ENCODE measurements at places on chromosomes 5 and 9. TPM values are rescaled to one million over a fixed set of nuclear protein-coding genes. Genes with fewer than 3 reads are reported as not detected.

Gene NPR2
- total RNA-seq = 15.9 TPM

- DNase-seq = no peak
Observed at GRCh38 chr5:140550147-140551079, 3.0 kb downstream of the EIF4EBP3 start.

Gene ATP10B
- not detected for total RNA-seq

- DNase-seq = no peak
Observed at GRCh38 chr5:110258460-110259216, 467.8 kb downstream of the TMEM232 start.

Gene STOM
- total RNA-seq = 81.2 TPM

DNA sequence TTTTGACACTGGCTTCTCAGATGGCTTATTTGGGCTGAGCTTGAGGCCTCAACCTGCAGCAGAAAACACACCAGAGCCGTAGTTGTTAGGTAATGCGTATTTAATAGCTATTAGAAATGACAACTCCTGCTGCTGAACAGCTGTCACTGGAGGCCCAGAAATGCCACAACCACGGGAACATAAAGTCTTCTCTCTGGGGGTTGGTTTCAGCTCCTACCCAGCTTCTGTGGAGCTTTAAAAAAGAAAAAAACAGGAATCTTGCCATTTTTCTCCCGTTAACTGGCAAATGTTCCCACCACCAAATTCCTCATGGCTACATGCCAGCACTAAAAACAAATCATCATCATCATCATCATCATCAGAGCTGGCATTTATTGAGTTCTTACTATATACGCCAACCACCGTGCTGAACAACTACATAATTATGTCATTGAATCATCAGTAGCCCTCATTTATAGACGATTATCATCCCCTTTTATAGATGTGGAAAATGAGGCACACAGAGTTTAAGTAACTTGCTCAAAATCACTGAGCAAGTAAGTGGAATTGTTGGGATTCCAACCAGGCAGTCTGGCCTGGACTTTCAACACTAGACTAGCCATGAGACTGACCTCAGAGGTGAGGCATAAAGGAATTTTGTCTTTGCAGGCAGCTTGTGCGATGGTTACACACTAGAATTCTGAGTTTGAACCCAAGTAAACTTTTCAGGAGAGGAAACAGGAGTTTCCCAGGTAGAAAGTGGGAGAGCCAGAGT, 185.3 kb upstream of the WWC1 start:
- no peak for DNase-seq

GRCh38 chr5:79488775-79489174, 25.2 kb downstream of the HOMER1 start:
- DNase-seq = no peak

- no peak for DNase-seq
Observed at GRCh38 chr9:80085668-80086067, 513.9 kb downstream of the TLE4 start.

Gene GDF9
- total RNA-seq = 1.1 TPM

Gene WDR41
- 11.0 TPM for total RNA-seq

- no peak for DNase-seq
Observed at GRCh38 chr5:149641000-149641576, 59.8 kb downstream of the ARHGEF37 start.

Gene PDGFRB
- total RNA-seq = not detected

DNA sequence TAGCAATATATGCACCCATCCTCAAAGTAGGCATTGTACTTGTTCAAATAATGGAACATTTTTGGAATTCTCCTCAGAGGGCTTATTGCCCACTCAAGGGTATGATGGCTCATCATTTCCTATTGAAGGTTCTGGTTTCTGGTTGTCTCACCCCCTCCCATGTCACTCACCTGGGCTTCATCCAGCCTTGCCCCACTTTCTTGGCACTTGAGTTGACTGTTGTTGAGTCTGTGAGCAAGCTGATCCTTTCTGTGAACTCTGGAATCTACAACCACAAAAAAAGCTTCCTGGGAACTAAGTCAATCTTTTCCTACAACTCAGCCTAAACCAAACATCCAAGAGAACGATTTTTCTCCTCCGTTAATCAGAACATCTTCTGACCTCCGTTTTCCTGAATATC, 73.9 kb upstream of the ANKH start:
- DNase-seq = no peak

DNA sequence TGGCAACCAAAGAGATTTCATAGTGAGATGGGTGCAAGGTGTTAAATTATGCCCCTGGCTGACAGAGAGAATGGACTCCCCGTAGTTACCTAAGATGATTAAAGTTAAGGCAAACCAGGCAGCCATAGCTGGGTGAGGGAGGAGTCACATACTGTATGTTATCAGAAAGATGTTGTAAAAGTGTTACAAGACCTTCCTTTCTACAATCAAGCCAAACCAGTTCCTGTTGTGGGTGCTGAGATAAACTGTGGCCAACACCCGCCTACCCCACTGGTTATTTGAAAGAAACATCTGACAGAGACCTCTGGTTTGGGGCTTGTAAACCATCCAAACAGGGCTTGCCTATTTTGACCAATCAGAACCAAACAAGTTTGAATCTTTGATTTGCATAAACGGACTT, 684.7 kb upstream of the NUDT12 start:
- DNase-seq = no peak

DNA sequence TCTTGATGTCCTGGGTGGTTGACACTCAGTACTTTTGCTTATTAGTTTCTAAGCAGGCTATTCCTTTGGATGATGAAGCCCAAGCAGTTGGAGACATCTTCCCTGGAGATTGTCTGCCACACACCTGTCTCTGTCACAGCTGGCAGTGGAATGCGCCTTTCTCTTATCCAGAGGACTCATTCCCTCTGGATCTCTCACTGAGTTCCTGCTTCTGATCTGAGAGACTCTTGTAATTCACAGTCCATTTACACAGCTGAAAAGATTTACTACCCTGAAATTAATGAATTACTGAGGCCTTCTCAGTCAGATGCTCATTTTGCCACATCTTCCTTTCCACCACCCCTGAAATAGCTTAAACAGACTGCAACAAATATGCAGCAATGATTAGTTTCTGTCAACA, 15.9 kb downstream of the TAL2 start:
- no peak for DNase-seq

DNA sequence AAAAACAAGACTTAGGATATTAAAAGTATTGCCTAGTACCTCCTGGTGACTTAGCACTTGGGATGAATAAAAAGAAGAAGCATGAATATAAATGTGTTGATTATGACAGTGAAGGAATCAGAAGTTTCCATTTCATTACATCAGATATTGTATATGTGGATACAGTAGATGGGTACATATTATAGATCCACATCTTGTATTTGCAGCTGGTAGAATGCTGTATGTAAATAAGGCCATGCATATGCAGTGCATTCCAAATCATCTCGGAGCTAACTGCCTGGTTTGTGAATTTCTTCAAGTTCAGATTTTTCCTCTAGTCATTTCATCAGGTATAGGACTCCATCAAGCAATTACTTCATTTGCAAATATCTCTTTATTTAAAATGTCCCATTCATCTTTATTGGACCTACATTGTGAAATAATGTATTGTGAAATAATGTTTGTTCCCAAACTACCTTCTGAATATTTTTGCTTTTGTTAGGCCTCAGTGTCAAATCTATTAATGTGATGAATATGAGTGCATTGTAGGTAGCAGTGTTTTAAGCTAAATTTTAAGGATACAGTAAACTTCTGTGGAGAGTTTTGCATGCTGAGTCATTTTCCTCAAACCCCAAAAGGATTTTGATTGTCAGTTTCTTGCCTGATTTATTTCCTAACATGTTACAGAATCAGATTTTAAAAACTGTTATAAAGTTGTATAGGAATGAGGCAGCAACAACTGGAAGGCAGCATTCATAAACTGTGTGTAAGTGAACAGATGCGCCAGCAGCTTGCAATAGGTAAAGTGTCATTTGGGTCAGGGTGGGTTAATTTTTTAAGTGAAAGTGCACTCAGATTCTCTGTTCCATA, 370.8 kb upstream of the RIOK2 start:
- DNase-seq = no peak

DNA sequence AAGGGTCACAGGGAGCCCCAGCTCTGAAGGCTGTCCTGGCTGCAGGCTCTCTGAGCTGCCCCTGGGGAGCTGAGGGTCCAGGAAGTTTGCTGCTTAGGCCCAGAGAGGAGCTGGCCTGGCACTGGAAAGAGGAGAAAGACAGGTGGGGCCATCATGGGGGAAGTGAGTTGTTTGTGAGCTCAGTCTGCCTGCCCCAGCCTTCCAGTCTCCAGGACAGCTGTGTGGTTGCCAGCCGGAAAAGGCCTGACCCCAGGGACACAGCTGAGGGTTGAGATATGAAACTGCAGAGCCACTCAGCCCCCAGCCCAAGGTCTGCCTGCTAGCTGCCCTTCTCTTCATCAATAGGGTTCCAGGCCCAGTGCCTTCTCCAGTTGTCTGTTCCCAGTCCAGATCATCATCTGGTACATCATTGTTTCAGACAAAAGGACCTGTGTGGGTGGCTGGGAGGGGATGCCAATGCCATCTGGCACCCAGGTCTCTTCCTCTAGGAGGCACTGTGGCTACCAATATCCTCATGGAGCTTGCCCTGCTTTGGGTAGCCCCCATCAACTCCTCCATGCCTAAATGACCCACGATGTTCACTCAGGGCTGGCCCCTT, 4.3 kb upstream of the DDX41 start:
- no peak for DNase-seq

Gene SLC1A3
- total RNA-seq = 1.3 TPM

Gene DPYSL3
- total RNA-seq = 0.25 TPM

GRCh38 chr9:127773272-127773671, 5.2 kb downstream of the SH2D3C start:
- no peak for DNase-seq

GRCh38 chr9:88312517-88313103, 75.6 kb upstream of the SPIN1 start:
- DNase-seq = no peak

DNA sequence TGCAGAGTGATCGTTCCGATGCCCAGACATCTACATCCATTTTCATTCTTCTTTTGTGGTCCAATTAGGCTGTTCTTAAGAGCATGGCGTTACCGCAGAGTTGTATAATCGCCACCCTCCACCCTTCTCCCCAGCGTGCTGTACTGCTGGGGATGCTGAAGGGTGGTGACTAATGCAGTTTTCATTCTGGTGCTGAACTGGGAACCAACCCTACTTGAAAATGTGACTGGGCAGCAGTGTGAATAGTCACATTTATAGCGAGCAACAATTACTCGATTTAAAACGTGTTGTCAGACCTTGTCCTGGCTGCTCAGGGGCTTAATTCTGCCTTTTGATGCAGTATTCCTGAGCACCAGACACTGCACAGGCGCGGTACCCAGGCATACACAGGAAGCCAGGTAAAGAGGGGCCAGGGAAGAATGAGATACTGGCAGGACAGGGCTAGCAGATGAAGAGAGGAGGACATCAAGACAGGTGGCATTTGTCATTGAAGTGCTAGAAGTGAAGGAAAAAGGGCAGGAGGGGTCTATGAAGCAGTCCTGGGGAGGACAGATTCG, 719 bp upstream of the ISCA1 start:
- no peak for DNase-seq

Gene IFNK
- not detected for total RNA-seq

DNA sequence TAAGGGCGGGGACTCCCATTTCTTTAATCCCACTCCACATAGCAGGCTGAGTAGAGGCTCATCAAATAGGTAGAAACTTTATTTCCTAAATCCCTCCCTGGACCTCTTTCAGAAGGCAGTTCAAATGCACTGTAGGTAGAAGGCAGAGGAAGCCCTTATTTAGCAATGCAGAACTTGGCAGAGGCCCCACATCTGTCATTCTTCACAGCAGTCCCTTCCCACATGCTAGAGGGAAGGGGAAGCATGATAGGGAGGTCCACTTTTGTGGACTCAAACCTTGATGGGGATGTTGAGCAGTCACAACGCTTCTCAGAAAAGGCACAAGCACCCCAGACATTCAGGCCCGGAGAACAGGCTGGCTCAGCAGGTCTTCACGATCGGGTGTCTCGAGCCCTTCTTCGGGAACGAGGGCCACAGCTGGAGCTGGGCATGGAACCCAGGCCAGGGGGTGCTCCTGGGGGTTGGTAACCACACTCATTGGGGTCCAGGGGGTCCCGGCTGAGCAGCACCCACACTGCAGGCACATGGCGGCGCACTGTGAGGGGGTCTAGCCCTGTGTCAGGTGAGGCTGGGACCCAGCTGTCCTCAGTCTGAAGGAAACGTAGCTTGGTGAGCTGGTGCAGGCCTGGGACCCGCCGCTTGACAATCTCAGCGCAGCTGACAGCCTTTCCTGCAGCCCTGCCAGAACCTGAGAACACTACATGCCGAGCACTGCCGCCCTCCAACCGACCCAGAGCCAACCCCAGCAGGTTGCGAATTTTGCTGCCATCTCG, 1.3 kb downstream of the RPP25L start:
- no peak for DNase-seq

- DNase-seq = no peak
Observed at GRCh38 chr5:115766608-115767007, 49.9 kb downstream of the CDO1 start.

Gene ABLIM3
- not detected for total RNA-seq

Gene SERF1B
- 54.3 TPM for total RNA-seq

DNA sequence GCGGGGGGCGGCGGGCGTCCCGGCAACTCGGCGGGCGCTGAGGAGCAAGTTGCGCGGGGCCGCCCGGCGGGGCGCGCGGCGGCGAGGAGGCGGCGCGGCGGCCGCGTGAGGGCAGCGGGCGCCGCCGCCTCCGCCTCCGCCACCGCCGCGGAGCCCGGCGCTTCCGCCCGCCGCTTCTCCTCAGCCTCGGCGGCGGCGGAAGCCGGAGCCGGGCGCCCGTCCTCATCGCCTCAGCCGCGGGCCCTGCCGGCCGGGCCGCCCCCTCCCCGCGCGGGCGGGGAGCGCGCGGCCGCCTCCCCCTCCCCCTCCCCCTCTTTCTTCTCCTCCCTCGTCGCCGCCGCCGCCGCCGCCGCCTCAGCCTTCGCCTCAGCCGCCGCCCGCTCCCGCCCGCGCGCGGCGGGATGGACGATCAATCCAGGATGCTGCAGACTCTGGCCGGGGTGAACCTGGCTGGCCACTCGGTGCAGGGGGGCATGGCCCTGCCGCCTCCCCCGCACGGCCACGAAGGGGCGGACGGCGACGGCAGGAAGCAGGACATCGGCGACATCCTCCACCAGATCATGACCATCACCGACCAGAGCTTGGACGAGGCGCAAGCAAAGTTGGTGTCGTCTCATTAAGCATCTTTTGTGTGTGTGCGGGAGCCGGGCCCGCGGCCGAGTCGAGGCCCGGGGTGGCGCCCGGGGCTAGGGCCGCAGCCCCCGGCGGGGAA, at the start of gene PBX3:
PBX3 (plus strand) TSS at position 321 of the 712 bp plus-strand sequence.
- peak; percentile 46 for DNase-seq

GRCh38 chr9:4306066-4306776, 6.4 kb upstream of the GLIS3 start:
- no peak for DNase-seq

DNA sequence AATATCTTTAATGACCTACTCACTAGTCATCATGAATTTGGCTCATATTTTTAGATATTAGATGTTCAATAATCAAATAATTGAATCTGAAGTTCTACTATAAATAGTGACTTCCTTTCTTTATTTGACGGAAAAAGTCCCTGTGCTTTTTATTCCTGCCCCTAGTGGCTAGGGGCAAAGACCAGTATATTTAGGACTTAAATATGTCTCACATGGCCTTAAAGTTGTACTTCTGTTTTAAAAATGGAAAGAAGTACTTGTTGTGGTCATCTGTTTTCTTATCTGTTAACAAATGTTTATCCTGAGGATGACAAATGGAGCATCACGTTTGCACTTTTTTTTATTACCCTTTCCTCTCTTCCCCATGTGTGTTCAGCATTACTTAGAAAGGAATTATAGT, 89.2 kb upstream of the GRHPR start:
- no peak for DNase-seq

Gene SLC22A4
- not detected for total RNA-seq

All from CD4-positive, alpha-beta memory T cell (primary cell).